ENCODE measurements at places on chromosomes 5 and 9. TPM values are rescaled to one million over a fixed set of nuclear protein-coding genes. Genes with fewer than 3 reads are reported as not detected.

The NPR2 gene
- total RNA-seq = 7.9 TPM

The ORM2 gene
- total RNA-seq = 1.2 TPM

- H3K27me3 ChIP-seq = no peaks in the 10 kb centered on the region
- no peak overlapping the region for H3K4me3 ChIP-seq
- no peak for DNase-seq
- no peaks in the 10 kb centered on the region for H3K36me3 ChIP-seq
- H3K27ac ChIP-seq = no peak overlapping the region
These were observed 180.6 kb downstream of the SNCAIP start for GRCh38 chr5:122492675-122493074.

The C8G gene
- not detected for total RNA-seq

The EFNA5 gene
- total RNA-seq = 45.1 TPM

- H3K4me1 ChIP-seq = no peaks in the 10 kb centered on the region
- no peak for DNase-seq
- no peak overlapping the region for H3K27ac ChIP-seq
- no peaks in the 10 kb centered on the region for H3K27me3 ChIP-seq
- no peaks in the 10 kb centered on the region for H3K36me3 ChIP-seq
- no peak overlapping the region for H3K4me3 ChIP-seq
These were observed 177.0 kb upstream of the GRIN3A start for GRCh38 chr9:101915482-101915881.

- DNase-seq = no peak
- H3K4me3 ChIP-seq = no peak overlapping the region
- no peak overlapping the region for H3K27ac ChIP-seq
- H3K4me1 ChIP-seq = no peaks in the 10 kb centered on the region
- H3K27me3 ChIP-seq = peaks cover 95% of the 10 kb centered on the region
These were observed 17.0 kb upstream of the NTNG2 start for GRCh38 chr9:132144708-132145365.

- no peaks in the 10 kb centered on the region for H3K36me3 ChIP-seq
- no peak overlapping the region for H3K4me3 ChIP-seq
- no peak overlapping the region for H3K27ac ChIP-seq
- H3K4me1 ChIP-seq = no peaks in the 10 kb centered on the region
- H3K27me3 ChIP-seq = no peaks in the 10 kb centered on the region
- DNase-seq = no peak
These were observed 313.4 kb upstream of the SLC30A5 start for GRCh38 chr5:68780299-68780955.

The FAM78A gene
- total RNA-seq = 1.2 TPM

DNA sequence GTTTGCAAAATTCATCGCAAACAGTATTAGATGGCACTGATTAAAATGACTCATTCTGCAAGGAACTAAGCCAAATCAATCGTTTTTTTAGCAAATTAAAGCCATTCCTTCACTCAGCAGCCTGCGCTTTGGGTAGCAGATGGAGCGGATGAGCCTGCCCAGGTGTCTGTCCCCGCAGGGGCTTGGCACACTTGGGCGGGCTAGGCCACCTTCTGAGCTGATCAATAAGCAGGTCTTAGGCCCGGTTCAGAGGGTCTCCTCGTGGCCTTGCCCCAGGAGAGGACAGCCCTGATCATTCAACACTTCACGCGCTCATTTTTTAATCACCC lies 78.0 kb upstream of the FCN1 start:
- H3K36me3 ChIP-seq = no peaks in the 10 kb centered on the region
- H3K27ac ChIP-seq = no peak overlapping the region
- no peak overlapping the region for H3K4me3 ChIP-seq
- no peak for DNase-seq
- no peaks in the 10 kb centered on the region for H3K27me3 ChIP-seq

The KIF24 gene
- total RNA-seq = 5.8 TPM

- DNase-seq = no peak
- no peak overlapping the region for H3K27ac ChIP-seq
- H3K36me3 ChIP-seq = no peaks in the 10 kb centered on the region
These were observed 2.0 kb downstream of the RASGEF1C start for GRCh38 chr5:180206993-180207392.

The NEURL1B gene
- total RNA-seq = 17.4 TPM

The ADGRV1 gene
- 5.3 TPM for total RNA-seq

DNA sequence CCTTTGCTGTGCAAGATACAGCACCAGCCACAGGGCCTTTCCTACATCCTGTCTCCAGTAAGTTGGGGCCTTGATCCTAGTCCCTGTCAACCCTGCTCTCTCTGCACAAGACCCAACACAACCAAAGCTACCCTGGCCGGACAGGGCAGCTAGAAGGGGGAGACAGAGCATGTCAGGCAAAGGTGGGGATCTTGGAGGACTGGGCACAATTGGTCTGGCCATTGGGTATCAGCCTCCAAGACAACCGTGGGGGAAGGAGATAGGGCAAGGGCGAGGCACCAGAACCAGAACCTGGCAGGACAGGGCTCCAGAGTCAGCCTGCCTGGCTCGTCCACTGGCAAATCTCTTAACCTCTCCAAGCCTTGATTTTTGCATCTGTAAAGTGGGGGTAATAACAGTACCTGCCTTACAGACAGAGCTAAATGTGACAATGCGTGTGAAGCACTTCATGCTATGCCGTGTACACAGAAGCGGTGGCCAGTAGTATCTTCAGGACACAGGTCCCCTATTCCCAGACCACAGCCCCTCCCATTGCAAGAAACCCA lies 51.6 kb upstream of the CDKN2AIPNL start:
- peaks cover 25% of the 10 kb centered on the region for H3K4me1 ChIP-seq
- H3K4me3 ChIP-seq = no peak overlapping the region
- no peaks in the 10 kb centered on the region for H3K27me3 ChIP-seq
- H3K27ac ChIP-seq = no peak overlapping the region

- H3K27ac ChIP-seq = no peak overlapping the region
- H3K27me3 ChIP-seq = no peaks in the 10 kb centered on the region
- no peaks in the 10 kb centered on the region for H3K36me3 ChIP-seq
- H3K4me1 ChIP-seq = peaks cover under 1% of the 10 kb centered on the region
- no peak for DNase-seq
- no peak overlapping the region for H3K4me3 ChIP-seq
These were observed 209.6 kb downstream of the SEMA6A start for GRCh38 chr5:116365006-116365496.

The PTGES gene
- total RNA-seq = 3.6 TPM

DNA sequence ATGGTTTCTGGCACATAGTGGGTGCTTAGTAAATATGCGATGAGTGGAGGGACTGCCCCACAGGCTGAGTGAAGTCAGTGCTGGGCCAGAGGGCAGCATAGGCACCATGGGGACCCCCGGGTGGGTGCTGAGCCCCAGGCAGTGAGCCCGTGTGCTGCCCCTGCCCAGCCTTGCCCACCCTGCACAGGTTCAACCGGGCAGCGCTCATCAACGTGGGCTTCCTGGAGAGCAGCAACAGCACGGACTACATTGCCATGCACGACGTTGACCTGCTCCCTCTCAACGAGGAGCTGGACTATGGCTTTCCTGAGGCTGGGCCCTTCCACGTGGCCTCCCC lies 7.2 kb downstream of the B4GALT7 start:
- peaks cover 26% of the 10 kb centered on the region for H3K36me3 ChIP-seq
- no peak overlapping the region for H3K4me3 ChIP-seq
- no peak for DNase-seq
- no peaks in the 10 kb centered on the region for H3K27me3 ChIP-seq

DNA sequence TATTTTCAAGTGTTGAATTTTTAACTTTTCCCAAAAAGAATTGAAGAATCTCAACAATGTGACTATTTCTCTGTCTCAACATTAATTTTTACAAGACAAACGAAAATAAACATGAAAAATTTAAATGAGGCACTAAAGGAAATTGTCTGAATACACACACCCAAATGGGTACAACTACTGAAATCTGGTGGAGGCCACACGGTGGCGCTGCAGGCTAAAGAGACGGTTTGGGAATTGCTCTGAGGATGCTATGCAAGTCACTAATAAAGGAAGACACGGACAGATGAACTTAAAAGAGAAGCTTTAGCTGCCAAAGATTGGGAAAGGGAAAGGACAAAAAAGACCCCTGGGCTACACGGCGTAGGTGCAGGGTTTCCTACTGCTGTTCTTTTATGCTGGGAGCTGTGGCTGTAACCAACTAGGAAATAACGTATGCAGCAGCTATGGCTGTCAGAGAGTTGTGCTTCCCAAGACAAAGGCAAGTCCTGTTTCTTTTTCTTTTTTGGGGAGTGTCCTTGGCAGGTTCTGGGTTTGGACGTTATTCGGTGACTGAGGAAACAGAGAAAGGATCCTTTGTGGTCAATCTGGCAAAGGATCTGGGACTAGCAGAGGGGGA lies at the start of gene PCDHB10:
TSS of gene PCDHB10 (plus strand) at position 244 of the 616 bp plus-strand sequence. CDS start at position 444, 200 bp downstream.
- no peaks in the 10 kb centered on the region for H3K4me1 ChIP-seq
- no peak within 1 kb of the TSS for H3K27ac ChIP-seq
- no peak for DNase-seq
- H3K4me3 ChIP-seq = no peak within 1 kb of the TSS
- no peaks in the 10 kb centered on the region for H3K36me3 ChIP-seq
